ENCODE measurements at places on chromosomes 13 and 19.

DNA sequence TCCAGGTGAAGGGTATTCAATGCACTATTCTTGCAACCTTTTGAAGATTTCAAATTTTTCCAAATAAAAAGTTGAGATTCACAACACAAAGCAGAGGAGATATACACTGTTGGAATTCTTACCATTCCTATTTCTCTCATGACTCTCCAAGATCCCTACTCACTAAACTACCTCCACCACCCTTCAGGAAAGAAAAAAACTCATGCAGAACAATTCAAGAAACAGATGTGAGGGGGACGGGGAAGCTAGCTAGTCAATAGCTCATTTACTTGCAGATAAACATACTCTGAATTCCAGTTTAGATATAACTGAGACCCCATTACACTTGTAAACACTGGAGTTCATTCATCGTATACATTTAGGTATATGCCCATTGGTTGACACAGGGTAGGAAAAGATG, 90.0 kb upstream of the SERP2 start:
- no peak for DNase-seq

- DNase-seq: no peak
These were observed 857.4 kb upstream of the PRR20A start for GRCh38 chr13:56283262-56283828.

GRCh38 chr13:26377038-26377437, 123.1 kb downstream of the CDK8 start:
- DNase-seq: no peak

- DNase-seq: no peak
These were observed 41.4 kb downstream of the UQCRFS1 start for GRCh38 chr19:29171525-29171924.

- DNase-seq: no peak
These were observed 166.1 kb upstream of the MYO16 start for GRCh38 chr13:108463340-108463739.

GRCh38 chr19:41226874-41227390, 7.9 kb downstream of the AXL start:
- peak; percentile 21 for DNase-seq

GRCh38 chr13:58620176-58620575, 988.6 kb downstream of the PCDH17 start:
- DNase-seq: no peak

GRCh38 chr13:111945086-111945485, 121.9 kb upstream of the SOX1 start:
- DNase-seq: no peak

- DNase-seq: no peak
These were observed 48.2 kb upstream of the RNF113B start for GRCh38 chr13:98225036-98225940.

- no peak for DNase-seq
These were observed 201.0 kb upstream of the RXFP2 start for GRCh38 chr13:31538067-31539042.

- peak; percentile 2 for DNase-seq
These were observed 354.4 kb upstream of the DACH1 start for GRCh38 chr13:72221276-72221962.

- DNase-seq: no peak
These were observed 36.8 kb upstream of the ZNF681 start for GRCh38 chr19:23795462-23795861.

GRCh38 chr13:27573265-27573664, 47.1 kb downstream of the LNX2 start:
- no peak for DNase-seq

DNA sequence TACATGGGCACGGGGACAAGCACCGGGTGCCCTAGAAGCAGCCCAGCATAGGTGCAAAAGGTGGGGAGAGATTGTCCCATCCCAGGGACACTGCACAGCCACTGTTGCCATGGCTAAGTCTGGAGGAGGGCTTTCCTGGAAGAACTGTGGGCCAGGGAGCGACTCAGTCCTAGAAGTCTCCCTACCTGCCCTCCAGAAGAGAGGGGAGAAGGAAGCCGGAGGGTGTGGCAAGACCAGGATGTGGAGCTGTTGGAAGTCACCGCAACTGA, 2.3 kb upstream of the FBN3 start:
- no peak for DNase-seq

GRCh38 chr19:340620-341385, 3.8 kb downstream of the MIER2 start:
- no peak for DNase-seq

DNA sequence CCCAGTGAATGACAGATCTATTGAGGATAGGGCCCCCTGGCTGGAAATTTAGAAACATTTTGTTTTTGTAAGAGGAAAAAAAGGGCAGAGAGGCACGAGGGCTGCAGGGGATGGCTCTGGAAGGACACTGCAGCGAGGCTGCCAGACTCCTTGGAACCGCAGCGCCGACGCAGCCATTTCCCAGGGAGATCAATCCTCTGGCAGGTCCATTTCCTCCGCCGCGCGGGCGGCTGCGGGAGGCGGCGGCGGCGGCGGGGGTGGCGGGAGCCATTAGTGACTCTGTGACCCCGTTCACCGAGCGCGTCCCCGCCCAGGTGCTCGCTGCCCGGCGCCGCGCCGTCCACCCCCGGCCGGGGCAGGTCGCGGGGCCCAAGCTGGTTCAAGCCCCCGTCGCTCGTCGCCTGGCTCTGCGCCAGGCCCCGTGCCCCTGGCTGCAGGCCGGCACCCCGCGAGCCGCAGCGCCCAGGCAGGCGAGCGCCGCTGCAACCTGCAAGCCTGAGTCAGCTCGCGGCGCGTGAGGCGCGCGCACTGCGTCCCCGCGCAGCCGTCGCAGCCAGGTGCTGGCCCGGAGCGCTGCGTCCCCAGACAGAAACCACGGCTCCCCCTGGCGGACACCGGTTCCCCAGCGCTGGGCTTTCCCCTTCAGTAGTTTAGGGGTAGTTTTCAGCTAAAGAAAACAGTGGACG, 192.6 kb downstream of the KATNAL1 start:
- peak; percentile 96 for DNase-seq

- no peak for DNase-seq
These were observed 12.7 kb downstream of the FARP1 start for GRCh38 chr13:98155475-98156109.

GRCh38 chr13:68007576-68007975, 777.4 kb upstream of the PCDH9 start:
- no peak for DNase-seq

DNA sequence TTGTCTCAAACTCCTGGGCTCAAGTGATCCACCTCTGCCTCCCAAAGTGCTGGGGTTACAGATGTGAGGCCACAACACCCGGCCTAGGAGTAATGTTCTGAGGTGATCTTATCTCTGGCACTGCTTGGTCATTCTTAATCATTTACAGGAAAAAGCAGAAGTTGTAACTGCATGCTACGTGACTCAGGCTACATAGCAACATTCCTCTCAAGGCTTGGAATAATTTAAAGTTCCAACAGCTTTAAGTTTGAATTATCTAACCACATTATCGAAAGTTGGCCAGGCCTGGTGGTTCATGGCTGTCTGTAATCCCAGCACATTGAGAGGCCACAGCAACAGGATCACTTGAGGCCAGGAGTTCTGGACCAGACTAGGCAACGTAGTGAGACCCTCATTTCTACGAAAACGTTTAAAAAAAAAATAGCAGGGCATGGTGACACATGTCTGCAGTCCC, 3.9 kb upstream of the B9D2 start:
- DNase-seq: no peak

DNA sequence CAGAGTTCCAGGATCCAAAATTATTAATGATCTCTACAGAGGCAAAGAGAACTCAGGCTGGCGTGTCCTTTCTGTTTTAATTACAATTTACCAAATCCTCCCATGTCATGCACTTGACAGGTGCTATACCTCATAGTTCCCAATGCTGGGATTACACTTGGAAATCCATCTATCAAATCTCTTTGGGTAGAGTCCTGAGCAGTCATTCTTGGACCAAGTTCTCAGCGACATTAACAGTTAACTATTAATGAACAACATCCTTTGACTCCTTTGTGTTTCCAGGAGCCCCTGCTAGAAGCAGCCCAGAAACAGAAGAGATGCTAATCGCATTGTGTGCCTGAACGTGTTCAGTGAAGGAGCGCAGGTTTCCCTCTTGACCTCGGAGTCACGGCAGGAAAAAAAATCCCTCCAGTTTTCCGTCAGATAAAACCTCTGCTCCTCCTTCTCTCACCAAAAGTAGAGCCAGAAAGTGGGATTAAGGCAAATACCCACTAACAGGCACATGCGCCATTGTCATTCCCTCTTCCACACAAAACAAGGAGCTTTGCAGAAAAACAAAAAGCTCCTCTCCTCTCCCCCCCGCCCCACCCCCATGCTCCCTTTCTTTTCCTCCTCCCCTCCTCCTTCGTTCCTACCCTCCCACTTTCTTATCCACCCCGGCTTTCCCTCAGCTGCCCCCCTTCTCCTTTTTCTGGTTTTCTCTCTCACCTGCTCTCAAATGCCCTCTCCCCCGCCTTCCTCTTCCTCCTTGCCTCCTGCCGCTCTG, 224.7 kb downstream of the ZIC5 start:
- DNase-seq: no peak

- no peak for DNase-seq
These were observed 97.9 kb downstream of the DLEU7 start for GRCh38 chr13:50745542-50746115.
